ENCODE measurements at places on chromosomes 13 and 19. TPM values are rescaled to one million over a fixed set of nuclear protein-coding genes. Genes with fewer than 3 reads are reported as not detected.

The STARD13 gene
- total RNA-seq, result 13.5 TPM

DNA sequence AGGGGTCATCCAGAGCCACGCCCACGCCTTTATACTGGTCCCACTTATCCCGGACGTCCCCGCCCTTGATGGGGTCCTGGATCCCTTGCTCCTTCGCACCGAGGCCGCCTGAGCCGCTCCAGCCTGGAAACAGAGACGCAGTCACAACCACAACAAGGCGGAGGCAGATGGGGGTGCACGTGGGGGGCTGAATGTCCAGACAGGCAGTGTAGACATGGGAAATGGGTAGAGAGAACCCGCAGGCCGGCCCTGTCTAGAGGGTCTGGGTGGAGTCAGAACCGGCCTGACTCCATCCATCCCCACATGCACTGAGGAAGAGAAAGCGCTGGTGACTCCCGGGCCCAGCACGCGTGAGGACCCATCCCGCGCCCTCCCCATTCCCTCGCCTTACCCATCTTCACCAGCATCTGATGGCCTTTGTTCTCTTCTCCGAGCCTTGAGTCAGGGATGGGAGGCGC lies 23.0 kb downstream of the CHERP start:
- no peak for DNase-seq

DNA sequence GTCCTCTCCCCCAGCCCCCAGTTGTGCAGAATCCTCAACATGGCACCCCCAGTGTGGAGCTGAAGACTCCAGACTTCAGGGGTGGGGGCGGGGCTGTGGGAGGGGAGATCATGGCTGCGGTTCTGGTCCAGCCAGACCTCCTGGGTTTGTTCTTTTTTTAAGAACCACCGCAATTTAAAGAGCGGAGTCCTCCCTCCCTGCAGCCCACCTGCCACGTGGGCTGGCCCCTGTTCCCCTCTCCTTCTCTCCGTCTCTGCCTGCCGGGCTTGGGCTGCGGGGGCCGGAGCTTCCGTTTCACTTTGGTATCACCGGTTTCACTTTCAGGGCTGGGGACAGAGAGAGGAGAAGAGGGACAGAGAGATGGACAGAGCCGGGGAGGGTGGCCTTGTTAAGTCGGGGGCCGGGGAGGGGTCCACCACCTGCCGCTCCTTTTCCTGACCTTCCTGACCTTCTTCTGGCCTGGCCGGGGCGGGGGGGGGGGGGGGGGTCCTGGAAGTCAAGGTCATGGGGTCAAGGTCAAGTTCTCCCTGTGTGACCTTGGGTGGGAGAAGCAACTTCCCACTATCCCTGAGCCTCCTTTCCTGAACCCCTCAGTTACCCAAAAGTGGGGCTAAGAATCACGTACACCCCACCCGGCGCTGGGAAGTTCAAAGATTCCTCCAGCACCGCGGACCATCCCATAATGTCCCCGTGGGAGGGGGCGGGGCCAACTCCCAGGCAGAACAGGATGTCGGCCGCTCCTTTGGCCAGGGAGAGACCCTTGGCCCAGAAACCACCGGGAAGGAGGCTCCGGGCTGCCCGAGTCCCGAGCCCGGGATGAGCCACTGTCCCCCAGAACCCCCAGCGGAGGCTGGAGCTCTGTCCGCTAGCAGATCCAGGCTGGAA lies 11.3 kb upstream of the ZBTB7A start:
- DNase-seq, result peak; percentile 52

The ZNF540 gene
- total RNA-seq, result 0.76 TPM

- peak; percentile 17 for DNase-seq
Measured at GRCh38 chr19:45464852-45465441, 2.8 kb upstream of the FOSB start.
